ENCODE measurements at places on chromosomes 1 and 21.

- peak; percentile 21 for DNase-seq
Observed at GRCh38 chr1:230068952-230069684, 2.1 kb downstream of the GALNT2 start.

DNA sequence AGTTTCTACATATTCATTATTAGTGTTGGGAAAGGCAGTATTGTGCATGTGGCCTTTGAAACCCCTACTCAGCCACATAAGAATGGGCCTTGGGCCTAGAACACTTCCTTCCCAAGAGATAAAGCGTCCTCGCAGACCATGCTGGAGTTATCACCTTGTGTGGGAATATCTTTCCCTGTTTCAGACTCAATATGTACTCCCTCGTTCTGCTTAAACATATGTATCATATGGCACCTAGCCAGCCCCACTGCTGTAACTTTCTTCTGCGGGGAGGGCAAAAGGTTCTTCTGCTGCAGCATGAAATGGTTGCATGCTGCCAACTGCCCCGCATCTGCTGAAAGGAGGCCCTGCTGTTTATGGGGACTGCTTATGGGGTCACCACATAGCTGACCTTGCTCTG is 92.0 kb downstream of the CRB1 start:
- DNase-seq, result no peak

GRCh38 chr1:30754684-30755171 is 2.8 kb downstream of the LAPTM5 start:
- no peak for DNase-seq

DNA sequence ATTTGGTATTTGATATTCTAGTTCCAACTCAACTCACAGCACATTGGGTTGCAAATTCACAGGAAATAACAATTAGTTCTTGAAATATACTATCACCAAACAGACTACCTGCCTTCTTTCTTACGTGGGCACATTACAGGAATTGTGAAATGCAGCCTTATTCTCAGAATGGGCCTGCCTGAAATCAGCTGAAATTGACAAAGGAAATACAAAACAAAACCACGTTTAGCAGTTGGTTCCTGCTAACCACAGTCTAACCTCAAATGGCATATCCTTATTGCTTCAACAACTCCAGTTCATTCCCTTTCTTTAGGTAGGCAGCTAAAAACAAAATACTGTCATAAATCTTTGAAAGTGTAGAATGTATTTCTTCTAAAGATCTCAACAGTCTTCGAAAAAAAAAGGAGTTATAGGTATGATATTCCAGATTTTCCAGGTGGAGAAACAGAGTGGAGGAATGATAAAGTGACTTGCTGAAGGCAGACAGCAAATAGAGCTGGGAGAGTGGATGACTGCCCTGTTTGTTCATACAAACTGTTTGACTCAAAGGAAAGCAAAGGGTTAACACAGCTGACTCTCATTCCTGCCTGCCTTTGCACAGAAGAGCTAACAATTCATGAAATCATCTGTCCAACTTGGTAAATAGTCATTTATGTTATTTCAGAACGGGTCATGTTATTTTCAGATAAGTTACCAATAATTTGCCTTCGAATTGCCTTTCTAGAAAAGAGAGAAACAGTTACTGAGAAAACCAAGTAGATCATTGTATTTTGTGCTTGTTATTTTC is 1.6 kb upstream of the GREM2 start:
- no peak for DNase-seq
